ENCODE measurements at places on chromosomes 6 and 20.

- DNase-seq, result no peak
Observed at GRCh38 chr6:150857062-150857944, 8.2 kb upstream of the MTHFD1L start.

DNA sequence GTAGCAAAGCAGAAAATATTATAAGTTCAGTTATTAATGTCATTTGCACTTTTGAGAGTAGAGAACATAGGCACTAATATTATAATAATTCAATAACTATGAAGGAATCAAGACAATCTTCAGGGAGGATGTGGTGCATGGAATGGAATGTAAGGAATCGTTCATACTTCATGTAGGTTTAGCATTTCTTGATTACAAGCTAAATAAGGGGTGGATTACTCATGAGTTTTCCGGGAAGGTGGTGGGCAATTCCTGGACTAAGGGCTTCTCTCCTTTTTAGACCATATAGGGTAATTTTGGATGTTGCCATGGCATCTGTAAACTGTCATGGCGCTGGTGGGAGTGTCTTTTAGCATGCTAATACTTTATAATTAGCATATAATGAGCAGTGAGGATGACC, 9.1 kb upstream of the BTNL2 start:
- no peak for DNase-seq

- DNase-seq, result no peak
Observed at GRCh38 chr6:148925701-148926100, 178.9 kb downstream of the UST start.

DNA sequence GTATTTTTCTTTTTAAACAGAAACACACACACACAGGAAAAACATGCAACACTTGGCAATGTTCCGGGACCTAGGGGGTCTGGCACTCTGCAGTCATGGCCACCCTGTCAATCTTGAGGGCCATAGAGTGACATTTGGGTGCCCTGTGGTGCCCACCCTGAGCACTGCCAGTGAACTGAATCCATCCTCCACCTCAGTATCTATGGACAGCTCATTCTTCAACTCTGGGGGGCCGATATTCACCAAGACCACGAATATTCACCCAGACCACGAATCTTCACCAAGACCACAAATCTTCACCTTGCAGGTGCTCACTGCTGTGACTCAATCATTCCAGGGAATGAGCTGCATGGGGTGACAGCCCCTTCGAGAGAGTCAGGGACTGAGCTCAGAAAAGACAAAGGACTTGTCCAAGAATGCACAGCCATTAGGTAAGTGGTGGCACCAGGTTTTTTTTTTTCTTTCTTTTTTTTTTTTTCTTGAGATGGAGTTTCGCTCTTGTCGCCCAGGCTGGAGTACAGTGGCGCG, 19.1 kb downstream of the SNAI1 start:
- DNase-seq, result no peak

GRCh38 chr6:148419430-148419829, 76.8 kb downstream of the SASH1 start:
- DNase-seq, result no peak

DNA sequence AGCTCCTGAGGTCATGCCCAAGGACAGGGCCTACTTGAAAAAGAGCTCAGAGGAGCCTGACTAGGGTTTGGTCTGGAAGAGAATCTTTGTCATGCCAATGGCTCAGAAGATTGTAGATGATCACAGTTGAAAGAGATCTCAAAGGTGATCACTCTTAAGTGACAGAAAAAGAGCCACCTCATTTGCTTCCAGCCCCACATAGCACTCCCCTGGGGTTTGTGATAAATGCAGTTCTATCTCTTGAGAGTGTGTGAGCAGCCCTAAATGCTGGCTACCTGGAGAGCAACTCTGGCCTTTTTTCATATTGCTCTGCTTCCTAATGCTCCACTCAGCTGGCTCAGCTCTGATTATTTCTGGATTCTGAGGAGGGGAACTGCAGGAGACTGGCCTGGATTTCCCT, 39.3 kb downstream of the KLHL32 start:
- no peak for DNase-seq

DNA sequence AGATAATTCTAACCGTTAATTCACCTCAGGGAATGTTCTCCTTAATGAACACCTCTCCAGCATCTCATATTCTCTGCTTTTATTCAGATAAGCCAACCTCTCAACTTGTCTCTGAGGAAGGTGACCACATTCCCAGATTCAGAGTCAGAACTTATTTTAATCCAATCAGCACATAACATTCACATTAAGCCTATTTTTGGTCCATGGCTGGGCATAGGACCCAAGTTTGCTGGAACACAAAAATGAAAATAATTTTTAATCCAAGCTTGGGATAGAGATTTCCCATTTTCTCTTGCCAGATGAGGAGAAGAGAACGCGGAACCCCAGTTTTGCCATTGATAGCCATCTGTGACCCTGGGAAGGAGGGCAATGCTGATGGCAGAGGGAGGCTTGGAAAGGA, 126.5 kb downstream of the FRK start:
- no peak for DNase-seq

GRCh38 chr6:127289934-127290333, 23.3 kb downstream of the RNF146 start:
- DNase-seq, result no peak

DNA sequence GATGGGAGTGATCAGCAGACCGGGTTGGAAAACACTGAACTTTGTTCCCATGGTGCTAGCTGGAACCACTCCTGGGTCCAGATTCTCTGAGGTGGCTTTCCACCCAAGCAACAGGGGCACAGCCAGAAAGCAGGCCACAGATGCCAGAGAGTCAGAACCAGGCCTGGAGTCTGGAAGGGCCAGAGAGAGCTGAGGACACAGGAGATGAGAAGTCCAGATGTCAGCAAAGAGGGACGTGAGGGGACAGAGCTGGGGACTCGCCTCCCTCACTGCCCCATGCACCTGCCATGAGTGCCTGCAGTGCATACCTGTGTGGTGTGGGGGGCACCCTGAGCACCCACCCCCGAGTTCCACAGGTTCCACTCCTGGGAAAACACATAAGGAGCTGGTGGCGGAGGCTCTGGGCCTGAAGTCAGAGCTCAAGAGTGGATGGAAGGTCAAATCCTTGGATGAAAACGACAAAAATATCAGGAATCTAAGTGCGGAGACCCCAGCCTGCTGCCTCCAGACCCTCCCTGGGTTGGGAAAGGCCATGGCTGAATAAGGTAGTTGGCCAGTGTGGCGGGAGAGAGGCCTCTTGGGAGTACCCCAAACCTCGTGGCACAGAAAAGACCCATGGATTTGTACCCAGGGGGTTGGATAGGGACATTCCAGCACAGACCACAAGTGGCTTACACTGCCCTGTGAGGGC, 224.2 kb downstream of the SYNDIG1 start:
- DNase-seq, result no peak

GRCh38 chr6:26597389-26597766, 625 bp downstream of the ABT1 start:
- no peak for DNase-seq

DNA sequence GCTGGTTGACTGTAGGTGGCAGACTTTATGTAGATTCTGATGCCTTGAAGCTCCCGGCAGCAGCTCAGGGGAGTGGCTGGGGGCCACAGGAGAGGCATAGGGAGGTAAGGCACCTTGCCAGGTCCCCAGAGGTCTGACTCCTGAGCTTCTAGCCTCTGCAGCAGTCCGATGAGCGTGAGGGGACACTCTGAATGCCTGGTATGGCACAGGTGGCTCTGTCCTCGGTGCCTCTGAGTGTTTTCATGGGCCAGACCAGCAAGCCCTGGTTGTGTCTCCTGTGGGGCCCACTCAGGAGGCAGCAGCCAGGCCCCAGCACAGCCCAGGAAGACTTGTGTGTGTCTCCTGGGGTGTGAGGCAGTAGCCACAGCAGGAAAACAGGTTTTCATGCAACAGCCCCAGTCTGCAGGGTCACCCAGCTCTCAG, 39.7 kb upstream of the IRF4 start:
- DNase-seq, result no peak

DNA sequence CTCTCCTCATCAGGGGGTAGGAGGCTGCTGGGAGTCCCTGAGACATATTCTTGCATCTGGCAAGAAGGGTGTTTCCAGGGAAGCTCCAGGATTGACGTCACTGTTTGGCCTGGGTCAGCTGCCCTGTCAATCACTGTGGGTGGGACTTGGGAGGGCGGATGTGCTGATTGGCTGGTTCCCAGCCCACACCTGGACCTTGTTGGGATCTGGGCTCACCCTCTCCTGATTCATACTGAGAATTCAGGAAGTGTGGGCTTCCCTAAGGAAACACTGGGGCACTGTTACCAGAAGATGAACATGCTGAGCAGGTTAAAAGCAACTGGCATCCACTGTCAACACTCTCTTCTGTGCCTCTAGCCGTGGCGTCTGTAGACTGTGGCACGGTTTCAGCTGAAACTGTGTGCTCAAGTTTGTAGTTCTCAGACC, 36.5 kb downstream of the CDH26 start:
- no peak for DNase-seq

DNA sequence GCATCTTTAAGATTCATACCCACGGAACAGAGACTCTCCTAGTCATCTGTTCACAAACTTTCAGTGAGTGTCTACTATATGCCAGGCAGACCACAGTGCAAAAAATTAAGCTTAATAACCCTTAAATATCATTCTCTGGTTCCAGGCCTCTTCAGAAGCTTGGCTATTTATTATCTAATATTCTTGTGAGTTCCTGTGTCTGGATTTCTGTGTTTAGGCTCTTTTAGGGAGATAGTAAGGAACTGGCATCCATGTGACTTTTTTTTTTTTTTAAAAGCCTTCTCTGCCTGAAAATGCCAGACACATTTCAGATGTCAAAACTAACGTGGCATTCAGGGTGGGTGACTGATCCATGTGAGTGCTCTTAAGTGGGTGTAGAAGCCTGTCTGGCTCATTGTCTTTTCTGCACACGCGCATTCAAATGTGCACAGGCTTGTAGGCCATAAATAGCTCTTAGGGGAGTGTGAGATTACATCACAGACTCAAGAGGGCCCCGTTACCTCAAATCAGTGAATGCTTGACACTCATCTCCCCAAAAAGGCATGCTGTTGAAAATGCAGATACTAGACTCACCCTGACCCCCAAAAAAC, 141.9 kb downstream of the GMPR start:
- DNase-seq, result no peak

DNA sequence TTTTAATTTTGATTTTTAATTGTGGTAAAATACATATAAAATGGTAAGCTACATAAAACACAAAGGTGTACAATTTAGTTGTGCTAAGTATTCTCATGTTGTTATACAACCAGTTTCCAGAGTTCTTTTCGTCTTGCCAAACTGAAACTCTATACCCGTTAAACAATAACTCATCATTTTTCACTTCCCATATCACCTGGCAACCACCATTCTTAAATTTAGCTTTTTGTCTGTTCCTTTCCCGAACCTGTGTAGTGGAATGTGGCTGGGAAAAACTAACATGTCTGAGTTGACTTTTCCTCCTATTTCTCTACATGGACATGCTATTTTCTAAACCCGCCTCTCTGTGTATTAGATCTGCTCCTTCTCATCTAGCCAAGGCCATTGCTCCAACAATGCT, 27.6 kb downstream of the RPRD1B start:
- DNase-seq, result no peak

DNA sequence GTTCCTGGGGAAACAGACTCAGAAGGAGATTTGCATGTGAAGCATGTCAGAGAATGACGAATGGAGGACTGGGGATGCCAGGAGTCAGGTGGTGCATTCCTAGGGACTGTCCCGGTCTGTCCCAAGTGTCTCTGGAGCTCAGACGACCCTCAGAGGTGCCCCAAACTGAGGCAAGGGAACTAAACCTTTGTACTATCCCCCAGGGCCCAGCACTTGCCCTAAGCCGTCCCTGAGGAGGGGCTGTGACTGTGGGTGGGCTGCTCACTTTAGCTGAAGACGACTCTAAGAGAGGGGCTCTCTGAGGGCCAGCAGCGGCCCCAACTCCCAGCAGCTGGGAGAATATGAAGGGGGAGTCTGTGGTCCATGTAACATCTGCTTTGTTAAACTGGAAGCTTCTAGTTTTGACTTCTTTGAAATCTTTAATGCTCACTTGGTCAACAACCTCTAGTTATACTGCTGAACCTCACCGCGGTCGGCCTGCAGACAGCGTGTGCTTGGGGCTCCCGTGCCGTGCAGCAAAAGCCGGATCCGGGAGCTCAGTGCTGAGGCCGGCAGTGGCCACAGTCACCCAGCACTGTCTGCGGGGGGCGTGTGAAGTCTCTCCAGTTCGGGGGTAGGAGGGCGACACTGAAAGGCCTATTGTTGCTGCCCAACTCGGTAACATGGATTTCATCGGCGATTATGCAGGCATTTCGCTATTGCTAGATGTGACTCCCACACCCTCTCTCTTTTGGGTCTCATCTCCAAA, 34.2 kb downstream of the TUBB2B start:
- no peak for DNase-seq

- DNase-seq, result peak; percentile 9
Observed at GRCh38 chr6:24431045-24431451, 28.3 kb downstream of the MRS2 start.
